ENCODE measurements at places on chromosomes 12 and 14.

DNA sequence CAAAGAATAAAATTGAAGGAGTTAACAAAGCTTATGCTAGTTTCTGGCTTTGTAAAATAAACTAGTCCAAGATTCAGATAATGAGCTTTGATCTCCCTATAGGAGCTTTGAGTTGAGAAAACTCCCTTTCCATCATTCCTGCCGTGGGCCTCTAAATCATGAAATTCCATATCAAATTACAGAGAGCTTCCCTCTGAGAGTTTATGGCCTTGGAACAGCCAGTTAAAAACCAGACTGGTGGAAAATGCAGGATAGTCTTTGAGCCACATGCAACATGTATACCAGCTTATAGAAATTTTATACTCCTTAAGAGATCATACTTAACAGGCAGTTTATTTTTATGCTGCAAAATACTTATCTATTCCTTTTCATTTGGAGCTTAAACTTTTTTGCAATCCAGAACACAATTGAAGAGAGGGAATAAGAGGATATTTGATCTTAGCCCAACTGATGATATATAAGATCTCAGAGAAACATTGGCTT is 175.8 kb upstream of the ATP2B1 start:
- DNase-seq = no peak

- DNase-seq = no peak
These were observed 14.5 kb downstream of the DPF3 start for GRCh38 chr14:72879431-72879830.

DNA sequence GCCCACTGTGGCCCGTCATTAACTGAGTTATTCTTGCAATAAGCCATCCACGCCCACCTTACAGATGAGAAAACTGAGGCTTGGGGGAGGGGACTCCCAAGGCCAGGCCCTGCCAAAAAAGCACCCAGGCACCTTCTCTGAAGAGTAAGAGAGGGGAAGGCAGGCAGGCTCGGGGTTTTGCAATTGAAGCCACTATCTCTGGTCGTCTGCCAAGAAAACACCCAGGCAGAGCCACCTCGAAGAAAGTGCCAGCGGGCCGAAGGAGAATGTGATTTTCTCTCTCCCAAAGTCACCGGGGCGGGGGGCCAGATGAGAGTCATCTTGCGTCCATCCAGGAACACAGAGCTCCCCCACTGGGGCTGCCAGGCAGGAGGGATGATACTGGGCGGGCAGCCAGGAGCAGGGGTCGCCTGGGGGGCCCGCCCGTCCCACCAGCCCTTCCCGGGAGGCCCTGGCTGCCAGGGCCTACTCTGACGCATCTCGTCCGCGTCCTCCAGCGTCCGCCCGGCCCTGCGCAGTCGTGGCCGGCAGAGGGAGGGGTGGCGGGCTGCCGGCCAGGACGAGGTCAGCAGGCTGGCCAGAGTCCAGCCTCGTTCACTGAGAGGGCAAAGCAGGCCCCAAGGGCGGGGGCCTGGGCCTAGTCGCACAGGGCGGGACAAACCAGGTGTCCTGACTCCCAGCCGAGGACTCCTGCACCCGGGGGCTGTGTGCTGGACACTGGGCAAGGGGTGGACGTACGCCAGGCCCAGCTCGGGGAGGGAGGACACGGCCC is 74.3 kb downstream of the RFLNA start:
- DNase-seq = peak; percentile 58

DNA sequence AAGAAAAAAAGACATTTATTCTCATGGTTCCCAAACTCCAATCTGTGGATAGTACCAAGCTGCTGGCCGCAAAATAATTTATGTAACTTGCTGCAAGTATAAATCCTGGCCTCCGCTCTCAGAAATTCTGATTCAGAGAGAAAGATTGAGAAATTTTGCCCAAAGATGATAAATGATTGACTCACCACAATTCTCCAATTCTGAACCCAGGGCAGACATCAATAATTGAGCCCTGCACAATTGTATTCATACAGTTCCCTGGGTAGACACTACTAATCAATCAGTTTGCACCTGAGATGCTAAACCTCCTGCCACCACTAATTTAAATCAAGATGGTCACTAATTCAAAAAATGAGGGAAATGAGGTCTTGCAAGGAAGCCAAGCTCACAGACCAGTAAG is 38.2 kb downstream of the TRPV4 start:
- no peak for DNase-seq

- no peak for DNase-seq
These were observed 55.9 kb upstream of the TMCC3 start for GRCh38 chr12:94706250-94706661.

DNA sequence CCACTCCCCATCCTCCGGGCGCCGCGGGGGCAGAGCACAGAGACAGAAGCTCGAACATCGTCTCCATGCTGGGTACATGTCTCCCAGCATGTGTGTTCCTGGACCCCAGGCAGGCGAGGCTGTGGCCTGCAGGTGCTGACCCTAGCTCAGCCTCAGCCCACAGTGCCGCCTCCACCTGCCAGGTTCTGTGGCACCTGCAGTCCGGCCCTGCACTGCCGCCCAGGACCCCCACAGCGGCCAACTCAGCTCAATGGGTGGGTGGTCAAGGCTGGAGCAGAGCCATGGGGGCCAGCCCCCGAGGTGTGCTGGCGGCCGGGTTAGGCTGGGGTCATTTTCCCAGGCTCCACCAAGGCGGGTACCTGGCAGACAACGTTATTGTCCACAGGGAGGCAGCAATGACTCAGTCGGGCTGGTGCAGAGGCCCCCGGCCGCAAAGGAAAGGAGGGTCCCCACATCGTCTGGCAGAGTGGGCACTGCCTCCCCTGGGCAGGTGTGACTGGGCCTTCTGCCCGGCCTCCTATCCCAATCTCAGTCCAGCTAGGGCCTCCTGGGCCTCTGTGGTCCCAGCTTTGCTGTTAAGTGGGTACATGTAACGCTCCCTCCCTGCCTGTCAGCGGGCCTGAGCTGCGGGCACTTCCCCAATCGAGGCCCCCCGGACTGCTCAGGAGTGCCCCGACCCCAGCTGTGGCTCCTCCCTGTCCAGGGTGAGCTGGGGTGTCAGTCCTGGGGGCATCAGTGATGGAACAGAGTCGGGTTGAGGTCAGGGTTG is 20.2 kb upstream of the NUDT14 start:
- DNase-seq = no peak

Measured in COLO829 (cell line).